ENCODE measurements at places on chromosomes 4 and X.

DNA sequence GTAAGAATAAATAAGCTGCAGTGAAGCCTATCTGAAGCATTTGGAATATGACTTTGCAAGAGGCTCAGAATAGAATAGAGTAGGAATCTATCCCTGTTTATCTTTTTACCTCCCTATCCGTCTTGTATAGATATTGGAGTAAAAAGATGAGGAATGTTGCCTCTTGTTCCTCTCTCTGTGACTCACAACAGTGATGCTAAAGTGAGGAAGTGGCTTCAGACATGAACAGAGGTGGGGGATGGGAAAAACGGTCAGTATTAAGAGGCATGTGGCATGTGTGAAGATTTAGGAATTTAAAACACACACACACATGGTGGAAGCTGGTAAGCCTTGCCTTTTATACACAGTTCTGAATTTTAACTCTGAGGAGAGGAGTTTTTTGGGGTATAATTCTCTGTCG, 3.8 kb upstream of the DCAF4L1 start:
- no peak overlapping the region for H3K27ac ChIP-seq
- no peaks in the 10 kb centered on the region for H3K36me3 ChIP-seq
- peaks cover 5% of the 10 kb centered on the region for H3K4me1 ChIP-seq

DNA sequence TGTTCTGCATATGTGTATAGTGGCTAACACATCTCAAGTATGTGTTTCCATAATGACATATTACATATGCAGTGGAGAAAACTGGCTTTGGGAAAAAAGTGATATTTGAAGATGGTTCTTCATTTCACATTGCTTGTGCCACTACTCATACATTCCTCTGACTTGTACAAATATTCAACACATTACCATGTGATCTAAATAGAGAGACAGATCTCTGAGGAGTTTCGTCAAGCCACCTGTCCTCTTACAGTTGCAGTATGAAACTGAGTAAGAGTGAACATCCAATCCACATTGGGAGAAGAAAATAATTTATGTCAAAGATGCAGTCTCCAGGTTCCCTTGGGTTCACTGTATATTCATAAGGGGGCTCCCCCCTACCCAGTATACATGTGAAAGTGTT, 123.9 kb downstream of the KDR start:
- H3K4me3 ChIP-seq, result no peak overlapping the region
- H3K4me1 ChIP-seq, result no peaks in the 10 kb centered on the region
- peaks cover 13% of the 10 kb centered on the region for H3K27me3 ChIP-seq
- DNase-seq, result no peak

DNA sequence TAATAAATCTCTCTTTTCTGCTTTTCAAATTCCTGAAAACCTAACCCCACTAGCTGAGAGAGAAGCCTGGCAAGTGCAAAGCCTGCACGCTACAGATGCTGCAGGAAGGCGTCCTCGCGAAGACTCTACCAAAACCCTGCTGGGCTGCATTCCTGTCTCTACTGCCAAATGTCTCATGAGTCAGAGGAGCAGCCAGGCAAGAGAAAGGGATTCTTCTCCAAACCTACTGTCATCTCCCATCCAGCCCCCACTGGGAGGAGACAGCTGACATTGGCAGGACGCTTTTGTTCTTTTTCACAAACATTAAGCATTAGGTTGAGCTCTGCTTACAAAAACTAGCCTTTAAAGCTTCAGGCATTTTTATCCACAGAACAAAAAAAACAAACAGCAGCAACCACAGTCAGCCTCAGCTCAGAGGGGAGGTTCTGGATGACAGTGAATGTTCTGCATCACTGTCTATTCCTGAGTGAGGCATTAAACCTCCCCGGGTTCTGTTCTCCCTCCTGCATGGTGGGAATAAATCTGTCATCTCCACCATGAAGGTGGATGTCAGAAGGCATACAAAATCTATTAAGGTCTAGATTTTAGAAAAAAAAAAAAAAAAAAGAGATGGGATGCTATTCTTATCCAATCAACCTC, 18.0 kb downstream of the CRMP1 start:
- no peak for DNase-seq
- H3K36me3 ChIP-seq, result no peaks in the 10 kb centered on the region
- peaks cover 11% of the 10 kb centered on the region for H3K27me3 ChIP-seq
- H3K4me1 ChIP-seq, result peaks cover 4% of the 10 kb centered on the region
- H3K4me3 ChIP-seq, result no peak overlapping the region

DNA sequence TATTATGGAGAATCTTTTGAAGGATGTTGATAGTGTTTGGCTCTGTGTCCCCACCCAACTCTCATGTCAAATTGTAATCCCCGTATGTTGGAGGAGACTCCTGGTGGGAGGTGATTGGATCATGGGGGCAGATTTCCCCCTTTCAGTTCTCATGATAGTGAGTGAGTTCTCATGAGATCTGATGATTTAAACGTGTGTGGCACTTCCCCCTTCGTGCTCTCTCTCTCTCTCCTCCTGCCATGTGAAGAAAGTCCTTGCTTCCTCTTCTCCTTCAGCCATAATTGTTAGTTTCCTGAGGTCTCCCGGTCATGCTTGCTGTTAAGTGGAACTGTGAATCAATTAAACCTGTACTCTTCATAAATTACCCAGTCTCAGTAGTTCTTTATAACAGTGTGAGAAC, 166.1 kb upstream of the NUDT6 start:
- peaks cover 3% of the 10 kb centered on the region for H3K4me1 ChIP-seq
- no peak for DNase-seq
- no peak overlapping the region for H3K4me3 ChIP-seq
- H3K27me3 ChIP-seq, result no peaks in the 10 kb centered on the region
- H3K27ac ChIP-seq, result no peak overlapping the region

DNA sequence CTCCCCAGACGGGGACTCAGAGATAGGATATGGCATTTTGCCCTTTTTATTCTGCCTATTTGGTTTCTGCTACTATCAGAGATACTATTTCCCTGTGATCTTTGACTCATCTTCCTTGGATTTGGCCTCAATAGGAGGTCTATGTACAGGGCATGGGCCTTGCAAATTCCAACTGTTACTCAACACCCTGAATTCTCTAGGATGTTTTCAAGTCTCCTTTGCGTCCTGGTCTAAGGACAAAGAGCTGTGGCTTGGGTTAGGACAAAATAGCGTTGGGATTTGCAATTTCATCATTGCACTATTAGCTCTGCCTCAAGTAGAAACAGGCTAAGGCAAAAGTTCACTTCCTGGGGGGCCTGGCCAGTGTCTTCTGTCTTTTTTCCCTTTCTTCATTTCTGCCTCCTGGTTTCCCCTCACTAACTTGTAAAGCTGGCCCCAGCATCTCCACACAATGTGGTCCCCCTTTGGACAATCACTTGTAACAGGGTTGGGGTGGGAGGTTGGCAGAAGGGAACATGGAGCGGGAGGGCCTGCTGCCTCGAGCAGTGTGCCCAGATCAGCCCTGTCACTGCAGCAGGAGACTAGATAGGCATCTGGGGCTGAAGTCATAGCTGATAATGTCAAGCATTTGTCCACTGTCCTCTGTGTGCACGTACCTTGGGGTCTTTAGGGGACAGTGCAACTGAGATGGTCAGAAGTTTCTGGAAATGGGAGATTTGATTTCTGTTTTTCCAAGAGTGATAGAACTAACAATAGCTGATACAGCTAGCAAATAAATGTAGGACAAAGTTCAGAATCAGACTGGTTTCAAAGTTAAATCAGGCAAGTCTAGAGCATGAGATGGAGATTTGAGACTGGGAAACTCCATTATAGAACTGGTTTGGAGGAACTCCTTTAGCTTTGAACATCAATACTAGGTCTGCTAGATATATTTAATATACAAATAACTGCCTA, 25.8 kb upstream of the STBD1 start:
- no peak overlapping the region for H3K27ac ChIP-seq
- H3K4me3 ChIP-seq, result no peak overlapping the region
- no peaks in the 10 kb centered on the region for H3K36me3 ChIP-seq
- H3K27me3 ChIP-seq, result peaks cover 4% of the 10 kb centered on the region
- DNase-seq, result no peak
- H3K4me1 ChIP-seq, result no peaks in the 10 kb centered on the region

DNA sequence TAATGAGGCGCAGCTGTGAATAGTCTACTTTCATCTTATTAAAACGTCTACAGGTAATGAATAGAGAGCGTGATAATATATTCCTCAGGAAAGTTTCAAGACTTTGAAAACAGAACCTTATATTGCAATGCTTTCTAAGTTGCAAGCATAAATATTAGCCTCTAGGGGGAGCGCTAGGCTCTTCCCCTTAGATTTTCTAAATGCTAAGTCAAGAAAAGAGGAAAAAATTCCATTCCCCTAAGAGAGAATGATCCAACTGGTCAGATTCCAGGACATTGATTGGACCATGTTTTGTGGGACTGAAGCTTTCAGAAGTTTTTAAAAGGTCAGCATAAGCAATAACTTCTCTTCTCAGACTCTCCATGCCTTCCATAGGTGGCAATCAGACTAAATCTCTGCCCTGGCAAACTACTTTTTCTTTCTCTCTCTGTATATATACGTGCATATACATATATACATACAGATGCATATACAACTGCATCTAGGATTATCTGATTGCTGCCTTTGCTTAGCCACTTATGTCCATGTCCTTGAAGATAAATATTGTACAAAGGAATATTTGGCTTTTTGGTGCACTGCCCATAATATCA, 492.9 kb downstream of the INPP4B start:
- H3K4me1 ChIP-seq, result peaks cover 92% of the 10 kb centered on the region
- DNase-seq, result no peak
- no peaks in the 10 kb centered on the region for H3K27me3 ChIP-seq

- no peaks in the 10 kb centered on the region for H3K27me3 ChIP-seq
- H3K4me1 ChIP-seq, result peaks cover 89% of the 10 kb centered on the region
- H3K27ac ChIP-seq, result peak overlapping the region; percentile 86
- H3K4me3 ChIP-seq, result peak overlapping the region; percentile 51
- peak; percentile 68 for DNase-seq
Measured at GRCh38 chr4:102586644-102587021, 85.5 kb downstream of the NFKB1 start.

DNA sequence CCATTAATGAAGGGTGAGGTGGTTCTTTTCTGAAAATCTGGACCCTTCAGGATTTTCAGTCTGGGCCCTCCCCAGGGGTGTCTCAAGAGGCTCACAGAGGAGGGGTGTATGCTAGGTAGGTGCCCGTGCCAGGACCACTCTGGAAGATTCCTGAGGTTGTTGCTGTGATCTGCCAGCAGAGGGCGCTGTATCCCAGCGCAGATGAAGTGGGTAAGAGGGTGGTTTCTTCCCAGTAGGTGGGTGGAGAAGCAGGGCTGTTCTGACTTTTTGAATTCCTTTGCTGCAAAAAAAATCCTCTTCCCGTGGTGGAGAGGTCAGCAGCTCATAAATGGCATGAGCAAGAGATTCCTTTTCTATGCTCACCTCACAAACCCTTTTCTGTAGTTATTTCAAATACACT, 51.1 kb downstream of the SCML1 start:
- no peaks in the 10 kb centered on the region for H3K36me3 ChIP-seq
- no peak overlapping the region for H3K27ac ChIP-seq
- H3K4me1 ChIP-seq, result no peaks in the 10 kb centered on the region
- peak; percentile 19 for DNase-seq
- H3K4me3 ChIP-seq, result no peak overlapping the region

GRCh38 chr4:127244515-127244914, 388.2 kb upstream of the INTU start:
- no peak overlapping the region for H3K4me3 ChIP-seq
- no peaks in the 10 kb centered on the region for H3K27me3 ChIP-seq
- H3K36me3 ChIP-seq, result no peaks in the 10 kb centered on the region
- no peak for DNase-seq
- no peaks in the 10 kb centered on the region for H3K4me1 ChIP-seq
- H3K27ac ChIP-seq, result no peak overlapping the region

DNA sequence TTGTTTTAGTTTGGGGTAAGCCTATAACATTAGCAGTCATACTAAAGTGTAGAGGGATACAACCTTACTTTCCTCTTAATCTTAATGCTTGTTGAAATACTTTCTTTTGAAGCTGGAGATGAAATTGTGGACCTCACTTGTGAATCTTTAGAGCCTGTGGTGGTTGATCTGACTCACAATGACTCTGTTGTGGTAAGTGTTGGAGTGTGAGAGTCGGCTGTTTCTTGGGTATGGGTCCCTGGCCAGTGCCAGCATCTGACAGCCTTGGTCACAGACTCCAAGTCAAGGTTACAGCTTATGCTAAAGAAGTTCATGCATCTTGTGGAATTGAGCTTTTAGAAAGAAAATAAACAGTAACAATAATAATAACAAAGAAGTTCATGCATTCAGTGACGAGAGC, 31.6 kb downstream of the RNF4 start:
- DNase-seq, result no peak
- H3K4me3 ChIP-seq, result no peak overlapping the region
- H3K4me1 ChIP-seq, result peaks cover 7% of the 10 kb centered on the region
- H3K27me3 ChIP-seq, result no peaks in the 10 kb centered on the region
- H3K27ac ChIP-seq, result peak overlapping the region; percentile 31

- H3K4me3 ChIP-seq, result no peak overlapping the region
- H3K27me3 ChIP-seq, result no peaks in the 10 kb centered on the region
- no peak for DNase-seq
- H3K27ac ChIP-seq, result no peak overlapping the region
- no peaks in the 10 kb centered on the region for H3K4me1 ChIP-seq
- H3K36me3 ChIP-seq, result no peaks in the 10 kb centered on the region
Measured at GRCh38 chr4:165967486-165967885, 94.4 kb downstream of the TLL1 start.

DNA sequence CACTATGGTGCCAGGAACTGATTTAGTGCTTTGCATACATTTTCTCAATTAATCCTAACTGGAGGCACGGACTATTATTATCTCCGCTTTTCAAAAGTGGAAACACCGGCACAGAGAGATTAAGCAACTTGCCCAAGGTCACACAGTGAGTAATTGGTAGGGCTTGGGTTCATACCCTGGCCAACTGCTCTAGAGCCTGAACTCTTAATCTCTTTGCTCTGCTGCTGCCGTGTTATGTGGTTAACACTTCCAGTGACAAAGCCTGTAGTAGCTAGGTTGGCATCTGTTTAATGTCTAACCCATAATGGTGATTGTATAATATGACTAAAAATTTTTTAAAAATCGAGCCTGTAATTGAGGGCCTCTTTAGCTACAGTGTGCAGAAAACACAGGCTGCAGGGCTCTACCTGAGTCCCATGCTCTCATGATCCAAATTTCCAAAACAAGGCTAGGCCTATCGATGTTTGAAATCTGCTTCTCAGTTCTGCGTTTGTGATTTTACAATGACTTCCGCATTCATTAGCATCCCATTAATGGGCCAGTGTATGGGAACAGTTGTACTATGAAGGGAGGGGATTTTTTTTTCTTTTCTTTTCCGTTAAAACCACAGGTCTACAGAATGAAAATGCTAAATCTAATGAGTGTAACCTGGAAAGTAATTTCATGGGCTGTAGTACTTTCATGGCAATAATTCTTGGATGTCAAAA, 219.3 kb upstream of the JADE1 start:
- no peaks in the 10 kb centered on the region for H3K27me3 ChIP-seq
- no peaks in the 10 kb centered on the region for H3K4me1 ChIP-seq
- no peaks in the 10 kb centered on the region for H3K36me3 ChIP-seq
- no peak for DNase-seq
- no peak overlapping the region for H3K4me3 ChIP-seq

GRCh38 chrX:23434356-23434884, 99.8 kb downstream of the PTCHD1 start:
- no peaks in the 10 kb centered on the region for H3K27me3 ChIP-seq
- H3K27ac ChIP-seq, result no peak overlapping the region
- H3K36me3 ChIP-seq, result no peaks in the 10 kb centered on the region
- H3K4me3 ChIP-seq, result no peak overlapping the region

- H3K4me3 ChIP-seq, result no peak overlapping the region
- H3K4me1 ChIP-seq, result peaks cover 5% of the 10 kb centered on the region
- DNase-seq, result no peak
- no peak overlapping the region for H3K27ac ChIP-seq
- no peaks in the 10 kb centered on the region for H3K36me3 ChIP-seq
- H3K27me3 ChIP-seq, result peaks cover 41% of the 10 kb centered on the region
Measured at GRCh38 chrX:50812995-50813842, 775 bp downstream of the SHROOM4 start.

GRCh38 chrX:69321006-69321655, 155.9 kb upstream of the PJA1 start:
- no peak for DNase-seq
- H3K4me1 ChIP-seq, result no peaks in the 10 kb centered on the region
- H3K27me3 ChIP-seq, result no peaks in the 10 kb centered on the region
- H3K27ac ChIP-seq, result no peak overlapping the region
- H3K36me3 ChIP-seq, result no peaks in the 10 kb centered on the region

Data from activated naive CD8-positive, alpha-beta T cell treated with anti-CD3 and anti-CD28 coated beads for 36 hours (primary cell).